Foreskin melanocyte (primary cell): ENCODE measurements at places on chromosomes 1 and 21.

- no peak for DNase-seq
Observed at GRCh38 chr1:69328186-69328585, 239.5 kb upstream of the LRRC7 start.

- DNase-seq, result no peak
Observed at GRCh38 chr1:230067871-230068620, 1.0 kb downstream of the GALNT2 start.

- DNase-seq, result no peak
Observed at GRCh38 chr1:54696262-54696661, 19.4 kb upstream of the TTC4 start.

DNA sequence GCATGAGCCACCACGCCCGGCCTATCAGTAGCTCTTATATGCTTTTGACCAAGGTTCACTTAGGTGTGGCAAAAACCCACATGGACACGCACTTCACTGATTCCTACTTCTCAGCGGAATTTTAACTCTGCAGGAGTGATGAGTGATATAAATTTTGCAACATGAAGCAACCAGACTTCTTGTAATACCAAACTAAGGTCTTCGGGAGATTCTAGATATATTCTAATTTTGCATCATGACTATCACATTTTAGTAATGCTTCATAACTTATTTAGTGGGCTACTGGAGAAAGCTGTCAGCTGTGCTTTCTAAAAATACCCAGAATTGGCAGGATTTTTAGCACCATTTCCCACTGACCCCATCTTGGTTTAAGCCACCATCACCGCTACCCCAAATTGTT lies 27.8 kb downstream of the RHCE start:
- DNase-seq, result no peak

GRCh38 chr21:15669247-15669646 lies 60.5 kb upstream of the USP25 start:
- no peak for DNase-seq

DNA sequence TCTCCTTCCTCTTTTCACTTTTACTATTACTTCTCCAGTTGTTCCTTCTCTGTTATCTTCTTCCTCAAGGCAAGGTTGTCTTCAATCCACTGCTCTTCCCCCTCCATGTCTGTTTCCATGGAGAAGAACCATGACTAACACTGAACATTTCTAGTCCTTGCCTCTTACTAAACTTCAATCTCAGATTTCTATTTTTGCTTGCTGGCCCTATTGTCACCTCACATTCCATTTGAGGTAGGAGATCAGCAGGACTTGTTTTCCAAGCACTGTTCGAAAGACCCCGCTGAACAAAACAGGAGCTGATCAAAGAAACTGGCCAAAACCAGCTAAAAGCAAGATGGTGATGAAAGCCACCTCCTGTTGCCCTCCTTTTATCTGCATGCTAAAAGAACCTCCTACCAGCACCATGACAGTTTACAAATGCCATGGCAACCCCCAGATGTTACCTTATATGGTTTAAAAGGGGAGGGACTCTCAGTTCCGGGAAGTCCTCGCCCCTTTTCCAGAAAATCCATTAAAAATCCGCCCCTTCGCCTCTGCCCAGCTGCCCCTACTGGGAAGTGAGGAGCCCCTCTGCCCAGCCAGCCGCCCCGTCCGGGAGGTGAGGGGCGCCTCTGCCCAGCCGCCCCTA lies 22.6 kb downstream of the GON4L start:
- DNase-seq, result no peak

DNA sequence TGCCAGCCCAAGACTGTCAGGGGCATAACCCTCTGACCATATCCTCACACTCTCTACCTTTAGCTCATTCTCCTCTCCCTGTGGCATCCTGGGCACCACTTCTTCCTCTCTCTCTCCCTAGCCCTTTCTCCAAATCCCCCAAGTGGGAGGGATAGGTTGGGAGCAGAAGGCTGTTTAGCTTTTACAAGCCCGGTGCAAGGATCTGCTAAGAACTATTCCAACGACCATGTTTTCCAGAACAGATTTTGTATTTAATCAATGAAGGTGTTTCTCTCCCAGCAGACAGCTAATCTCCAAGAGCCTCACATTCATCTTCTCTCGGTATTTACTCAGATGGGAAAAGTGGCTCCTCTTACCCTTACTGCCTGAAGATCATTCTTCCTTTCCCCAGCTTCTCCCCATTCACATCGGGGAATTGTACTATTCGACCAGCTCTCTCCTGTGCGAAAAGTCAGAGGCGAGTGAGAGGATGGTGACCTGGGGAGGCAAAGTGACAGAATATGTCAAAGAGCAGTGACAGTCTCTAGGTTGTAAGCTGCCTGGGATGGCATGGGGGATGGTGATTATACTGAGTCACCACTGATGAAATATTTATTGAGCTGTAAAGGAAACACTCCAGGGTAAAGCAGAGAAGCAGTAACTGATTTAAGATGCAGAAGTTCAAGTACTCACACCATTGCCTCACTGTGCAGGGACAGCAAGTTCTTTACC lies 47.0 kb upstream of the RBM15 start:
- no peak for DNase-seq

GRCh38 chr1:178342745-178343144 lies 154.0 kb downstream of the CLEC20A start:
- DNase-seq, result no peak

GRCh38 chr1:156248323-156248683 lies 447 bp upstream of the PAQR6 start:
- DNase-seq, result no peak

DNA sequence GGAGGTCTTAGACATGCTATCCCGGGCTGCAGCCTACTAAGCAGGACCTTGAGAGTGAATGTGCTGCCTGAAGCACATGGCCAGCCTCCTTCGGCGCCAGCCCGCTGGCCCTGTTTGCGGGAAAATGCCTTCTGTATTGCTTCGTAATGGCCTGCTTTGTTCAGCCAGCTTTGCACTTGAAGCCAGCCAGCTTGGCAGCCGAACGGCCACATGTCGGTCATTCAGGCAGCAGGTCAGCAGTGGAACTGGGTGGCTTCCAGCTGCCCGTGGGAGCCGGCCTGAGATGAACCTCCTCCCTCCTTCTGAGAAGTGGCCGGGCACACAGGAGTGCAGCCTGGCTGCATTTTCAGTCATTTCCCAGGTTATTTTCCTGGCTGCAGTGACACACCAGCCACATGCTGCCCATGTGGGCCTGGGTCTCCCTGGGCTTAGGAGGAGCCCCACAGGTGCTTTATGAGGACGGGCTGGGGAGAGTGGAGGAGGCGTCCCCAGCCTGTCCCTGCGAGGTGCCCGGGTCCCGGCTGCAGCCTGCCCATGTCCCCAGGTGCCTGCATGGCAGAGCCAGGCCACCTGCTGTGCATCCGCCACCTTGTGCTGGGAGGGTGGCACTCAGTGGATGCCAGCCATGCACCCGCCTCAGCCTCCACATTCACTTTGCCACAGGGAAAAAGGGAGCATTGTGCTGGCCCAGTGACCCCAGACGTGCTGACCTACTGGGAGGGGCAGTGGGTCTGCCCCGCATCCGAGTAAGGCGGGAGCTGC lies 103.5 kb downstream of the SIK1 start:
- DNase-seq, result no peak

- DNase-seq, result peak; percentile 86
Observed at GRCh38 chr1:92882819-92883218, 51.0 kb downstream of the RPL5 start.

DNA sequence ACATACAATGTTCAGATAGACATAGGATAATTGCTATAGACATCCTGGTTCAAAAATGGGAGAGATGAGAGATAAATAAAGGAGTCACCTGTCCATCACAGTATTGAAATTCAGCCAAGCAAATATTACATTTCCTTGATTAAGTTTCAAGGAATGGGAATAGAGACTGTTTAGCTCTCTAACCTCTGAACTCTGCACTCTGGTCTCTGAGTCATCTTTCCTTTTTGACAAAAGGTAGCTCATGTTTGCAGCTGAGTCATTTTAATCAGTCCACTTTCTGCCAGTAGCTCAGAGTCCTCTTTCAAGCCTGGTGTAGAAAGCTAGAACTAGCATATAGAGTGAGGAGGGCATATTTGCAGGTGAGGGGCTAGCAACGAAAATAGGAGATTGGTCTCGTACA lies 51.4 kb upstream of the GJA8 start:
- DNase-seq, result no peak

DNA sequence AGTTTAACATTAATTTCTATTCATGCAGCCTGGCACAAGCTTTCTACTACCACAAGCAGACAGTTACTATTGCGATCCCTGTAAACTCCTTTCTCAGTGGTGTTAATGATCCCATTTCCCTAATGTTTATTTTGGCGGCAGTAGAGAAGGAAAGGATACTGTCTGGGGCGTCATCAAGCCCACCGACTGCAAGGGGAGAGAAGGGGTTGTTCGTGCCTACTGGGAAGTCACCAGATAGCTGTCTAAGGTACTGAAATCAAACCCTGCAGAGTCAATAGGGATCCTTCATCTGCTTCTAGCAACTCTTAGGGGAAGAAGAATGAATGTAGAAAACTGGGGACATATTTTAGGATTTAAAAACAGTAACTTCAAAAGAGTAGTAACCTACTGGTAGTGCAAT lies 95.2 kb upstream of the ADAR start:
- DNase-seq, result no peak
